ENCODE measurements at places on chromosomes 16 and 17.

DNA sequence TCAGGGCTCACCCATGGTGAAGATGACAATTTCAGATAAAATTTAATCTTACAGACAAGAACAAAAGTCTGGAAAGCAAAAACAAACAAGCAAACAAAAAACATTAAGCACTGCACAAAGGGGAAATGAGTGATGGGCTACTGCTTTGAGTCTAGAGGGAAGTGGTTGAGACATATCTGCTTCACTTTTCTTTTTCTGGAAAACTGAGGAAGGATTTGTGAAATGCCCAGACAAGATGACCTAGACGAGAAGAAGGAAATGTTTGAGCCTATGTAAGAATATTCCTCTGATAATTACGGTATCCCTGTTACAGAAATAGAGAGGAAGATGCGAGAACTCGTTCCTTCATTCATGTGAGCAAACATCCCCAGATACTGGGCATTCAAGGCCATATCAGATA is 11.5 kb upstream of the HYDIN start:
- H3K27ac ChIP-seq: no peak overlapping the region
- H3K4me3 ChIP-seq: no peak overlapping the region
- no peak for DNase-seq
- H3K36me3 ChIP-seq: no peaks in the 10 kb centered on the region
- H3K4me1 ChIP-seq: no peaks in the 10 kb centered on the region
- H3K27me3 ChIP-seq: no peaks in the 10 kb centered on the region

DNA sequence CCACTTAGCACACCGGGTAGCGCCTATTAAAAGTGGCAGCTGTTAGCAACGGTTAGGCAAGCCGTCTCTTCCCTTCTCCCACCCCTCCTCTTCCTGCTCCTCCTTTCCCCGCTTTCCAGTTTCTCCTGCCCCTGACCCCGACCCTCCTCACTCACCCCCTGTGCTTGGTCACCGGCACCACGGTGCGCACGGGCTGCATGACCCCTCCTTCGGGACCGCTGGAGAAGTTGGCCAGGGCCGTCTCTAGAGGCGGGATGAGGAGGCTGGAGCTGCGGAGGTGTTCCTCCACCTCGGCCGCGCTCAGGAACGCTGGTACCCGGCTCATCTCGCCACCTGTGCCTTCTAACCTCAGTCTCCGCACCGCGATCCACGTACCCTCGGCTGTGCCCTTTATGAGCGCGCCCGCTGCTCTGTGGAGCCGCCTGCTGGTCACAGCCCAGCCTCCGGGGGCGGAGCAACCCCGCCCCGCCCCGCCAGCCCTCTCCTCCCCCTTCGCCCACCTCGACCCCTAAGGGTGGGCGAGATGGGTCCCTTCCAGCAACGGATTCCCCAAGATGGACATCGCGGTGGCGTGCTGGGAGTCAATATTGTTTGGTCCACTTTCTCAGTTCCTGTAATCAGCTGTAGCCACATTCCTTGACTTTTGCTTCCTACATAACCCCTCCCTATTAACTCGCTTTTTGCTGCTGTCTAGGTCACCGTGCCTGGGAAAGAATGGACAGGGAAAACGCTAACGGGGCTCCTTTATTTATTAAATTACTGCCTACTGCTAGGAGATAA is at the start of gene CRYM:
Gene CRYM, minus strand, starts transcription at position 364 of the 780 bp plus-strand sequence. Its CDS starts 39 bp downstream, at position 325.
- peak within 1 kb of the TSS; percentile 48 for H3K4me3 ChIP-seq
- no peak for DNase-seq
- H3K4me1 ChIP-seq: no peaks in the 10 kb centered on the region
- H3K36me3 ChIP-seq: no peaks in the 10 kb centered on the region
- peaks cover 41% of the 10 kb centered on the region for H3K27me3 ChIP-seq
- no peak within 1 kb of the TSS for H3K27ac ChIP-seq

DNA sequence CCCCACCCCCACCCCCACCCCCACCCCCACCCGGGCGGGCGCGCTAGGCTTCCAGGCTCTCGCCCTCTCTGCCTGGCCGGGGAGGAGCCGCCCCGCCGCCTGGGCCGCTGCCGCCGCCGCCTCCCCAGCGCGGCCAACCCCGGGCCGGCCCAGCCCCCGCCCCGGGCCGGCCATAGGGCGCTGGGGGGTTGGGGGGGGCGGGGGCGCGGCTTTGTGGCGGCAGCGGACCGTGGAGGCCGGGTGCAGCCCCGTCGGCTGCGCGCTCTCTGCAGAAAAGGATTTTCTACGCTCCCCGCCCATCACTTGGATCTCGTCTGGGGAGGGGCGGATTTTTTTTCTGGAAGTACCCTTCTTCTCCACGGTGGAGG is 230.9 kb downstream of the MRTFB start:
- H3K4me1 ChIP-seq: peaks cover 3% of the 10 kb centered on the region
- peak overlapping the region; percentile 53 for H3K4me3 ChIP-seq
- no peaks in the 10 kb centered on the region for H3K36me3 ChIP-seq
- peak overlapping the region; percentile 58 for H3K27ac ChIP-seq
- no peaks in the 10 kb centered on the region for H3K27me3 ChIP-seq
- DNase-seq: peak; percentile 68

DNA sequence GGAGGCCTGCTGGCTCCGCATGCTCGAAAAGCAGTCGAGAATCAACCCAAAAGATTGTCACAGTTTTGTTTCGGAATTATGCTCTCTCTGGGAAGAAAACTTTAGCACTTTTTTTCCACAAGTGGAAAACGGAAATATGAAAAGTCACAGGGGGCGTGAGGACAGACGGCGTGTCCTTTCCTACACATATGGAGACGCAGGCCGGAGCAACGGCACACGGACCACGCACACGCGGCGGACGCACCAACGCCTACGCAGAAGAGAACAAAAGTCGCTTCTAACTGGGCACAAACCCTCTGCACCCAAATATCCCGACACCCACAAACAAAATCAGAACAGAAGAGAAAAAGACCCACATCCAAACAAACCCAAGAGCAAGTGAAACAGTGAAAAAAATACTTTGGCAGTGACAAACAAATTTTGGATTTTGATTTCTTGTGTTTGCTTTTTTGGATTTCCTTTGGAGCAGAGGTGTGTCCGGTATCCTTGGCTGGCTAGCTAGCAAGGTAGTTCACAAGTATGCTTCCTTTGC is 9.3 kb upstream of the PABPN1L start:
- H3K4me1 ChIP-seq: no peaks in the 10 kb centered on the region
- no peak overlapping the region for H3K4me3 ChIP-seq
- no peak for DNase-seq
- peaks cover 6% of the 10 kb centered on the region for H3K27me3 ChIP-seq
- no peaks in the 10 kb centered on the region for H3K36me3 ChIP-seq
- no peak overlapping the region for H3K27ac ChIP-seq

- no peak overlapping the region for H3K4me3 ChIP-seq
- H3K4me1 ChIP-seq: no peaks in the 10 kb centered on the region
- H3K36me3 ChIP-seq: no peaks in the 10 kb centered on the region
- no peak for DNase-seq
- no peak overlapping the region for H3K27ac ChIP-seq
Observed at GRCh38 chr17:29010129-29010528, 4.3 kb upstream of the SEZ6 start.

GRCh38 chr17:32875923-32876416 is 954 bp downstream of the MYO1D start:
- H3K4me3 ChIP-seq: peak overlapping the region; percentile 41
- peaks cover 4% of the 10 kb centered on the region for H3K4me1 ChIP-seq
- no peaks in the 10 kb centered on the region for H3K27me3 ChIP-seq

DNA sequence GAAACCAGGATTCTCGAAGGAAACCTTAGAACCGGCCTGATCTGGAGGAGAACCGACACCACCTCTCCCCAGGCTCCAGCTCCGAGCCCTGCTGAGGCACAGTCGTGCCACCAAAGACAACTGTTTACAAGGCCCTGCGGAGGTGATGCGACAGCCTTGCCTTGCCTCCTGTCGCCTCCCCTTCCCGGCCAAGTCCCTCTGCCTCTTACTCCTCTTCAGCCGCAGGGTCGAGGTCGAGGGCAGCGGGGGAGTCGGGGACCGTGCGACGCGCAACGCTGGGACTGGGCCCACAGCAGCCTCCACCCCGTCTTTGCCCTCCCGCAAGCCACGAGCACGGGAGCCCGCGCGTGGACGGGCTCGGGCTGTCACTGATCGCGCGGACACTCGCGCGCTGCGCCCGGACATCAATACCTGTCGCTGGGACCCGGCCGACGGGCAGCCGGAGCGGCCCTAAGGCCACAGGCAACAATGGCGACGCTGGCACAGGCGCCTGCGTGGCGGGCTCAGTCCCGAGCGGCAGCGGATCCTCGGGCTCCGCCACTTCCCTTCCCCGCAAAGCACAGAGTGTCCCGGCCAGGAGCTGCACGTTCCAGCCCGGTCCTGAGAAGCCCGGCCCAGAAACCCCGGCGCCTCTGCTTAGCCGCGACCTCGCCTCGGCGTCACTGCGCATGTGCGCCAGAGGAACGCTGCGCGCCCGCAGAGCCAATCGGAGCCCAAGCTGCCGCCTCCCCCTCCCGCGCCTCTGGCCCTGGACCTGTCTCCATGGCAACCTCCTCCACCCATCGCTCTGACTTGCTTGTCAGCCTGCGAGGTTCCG is at the start of gene ZNF287:
Gene ZNF287, minus strand, starts transcription at position 664 of the 817 bp plus-strand sequence. CDS start 1,473 bp downstream, outside the sequence.
- no peaks in the 10 kb centered on the region for H3K36me3 ChIP-seq
- peak; percentile 84 for DNase-seq
- H3K4me1 ChIP-seq: peaks cover 5% of the 10 kb centered on the region
- H3K27ac ChIP-seq: peak within 1 kb of the TSS; percentile 24

Measured in fibroblast of lung (primary cell).